ENCODE measurements at places on chromosomes 16 and 17.

DNA sequence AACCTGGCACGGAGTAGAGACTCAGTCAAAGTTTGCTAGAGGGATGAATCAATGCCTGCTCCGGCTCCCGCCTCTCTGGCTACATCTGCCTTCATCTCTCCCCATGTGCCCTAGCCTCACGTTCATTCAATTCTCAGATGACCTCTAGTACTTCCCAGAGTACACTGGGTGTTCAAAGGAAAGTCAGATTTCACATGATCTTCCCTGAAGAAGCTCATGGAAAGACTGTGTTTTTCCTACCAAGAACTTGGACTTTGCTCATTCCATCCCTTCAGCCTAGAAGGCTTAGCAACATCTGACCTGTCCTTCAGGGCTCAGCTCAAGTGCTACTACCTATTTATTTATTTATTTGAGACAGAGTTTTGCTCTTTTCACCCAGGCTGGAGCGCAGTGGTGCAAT is 11.1 kb upstream of the TNK1 start:
- DNase-seq, result no peak

DNA sequence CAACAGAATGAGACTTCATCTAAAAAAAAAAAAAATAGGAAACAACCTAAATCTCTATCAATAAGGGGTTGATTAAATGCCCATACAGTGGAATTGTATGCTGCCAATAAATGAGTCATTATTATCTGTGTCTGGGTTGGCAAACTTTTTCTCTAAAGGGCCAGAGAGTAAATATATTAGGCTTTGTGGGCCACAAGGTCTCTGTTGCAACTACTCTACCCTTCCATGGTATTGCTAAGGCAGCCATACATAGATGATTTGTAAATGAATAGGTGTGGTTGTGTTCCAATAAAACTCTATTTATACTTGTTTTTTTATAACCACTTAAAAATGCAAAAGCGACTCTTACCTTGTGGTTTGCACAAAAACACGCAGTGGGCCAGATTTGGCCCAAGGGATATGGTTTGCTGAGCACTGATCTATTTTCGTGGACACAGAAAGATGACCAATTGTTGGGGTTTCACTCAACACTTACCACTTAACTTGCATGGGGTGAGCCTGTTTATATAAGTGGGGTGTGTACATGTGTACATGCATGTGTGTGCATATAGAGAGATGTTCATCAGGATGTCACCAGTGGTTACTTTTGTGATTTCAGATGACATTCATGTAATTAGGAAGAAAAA is 12.4 kb upstream of the IL4R start:
- DNase-seq, result no peak

DNA sequence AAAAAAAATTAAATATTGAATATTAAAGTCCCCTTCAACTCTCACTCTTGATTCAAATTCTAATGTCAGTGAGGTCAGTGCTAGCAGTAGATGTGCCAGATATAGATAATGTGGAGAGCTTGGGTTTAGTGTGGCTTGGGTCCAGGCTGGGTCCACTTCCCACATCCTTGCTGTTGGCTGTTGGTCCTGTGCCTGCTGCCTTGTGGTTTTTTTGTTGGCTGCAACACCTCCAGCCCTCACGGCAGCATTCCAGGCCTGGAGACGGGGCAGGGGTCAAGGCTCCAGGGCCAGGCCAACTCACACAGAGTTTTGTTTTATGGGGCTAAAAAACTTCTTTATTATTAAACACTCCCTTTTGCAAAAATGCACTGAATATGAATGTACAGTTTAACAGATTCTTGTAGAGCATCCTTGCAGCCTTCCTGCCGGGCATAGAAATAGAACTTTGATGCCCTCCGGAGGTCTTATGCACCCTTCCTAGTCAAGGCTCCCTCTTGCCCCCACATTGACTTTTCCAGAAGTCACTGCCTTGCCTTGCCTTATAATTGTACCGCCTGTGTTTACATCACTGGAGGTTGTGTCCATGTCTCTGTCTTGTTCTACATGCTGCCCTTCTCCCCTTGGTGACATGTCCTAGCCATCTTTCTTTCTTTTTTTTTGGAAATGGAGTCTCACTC is 25.5 kb upstream of the MYO15B start:
- no peak for DNase-seq

DNA sequence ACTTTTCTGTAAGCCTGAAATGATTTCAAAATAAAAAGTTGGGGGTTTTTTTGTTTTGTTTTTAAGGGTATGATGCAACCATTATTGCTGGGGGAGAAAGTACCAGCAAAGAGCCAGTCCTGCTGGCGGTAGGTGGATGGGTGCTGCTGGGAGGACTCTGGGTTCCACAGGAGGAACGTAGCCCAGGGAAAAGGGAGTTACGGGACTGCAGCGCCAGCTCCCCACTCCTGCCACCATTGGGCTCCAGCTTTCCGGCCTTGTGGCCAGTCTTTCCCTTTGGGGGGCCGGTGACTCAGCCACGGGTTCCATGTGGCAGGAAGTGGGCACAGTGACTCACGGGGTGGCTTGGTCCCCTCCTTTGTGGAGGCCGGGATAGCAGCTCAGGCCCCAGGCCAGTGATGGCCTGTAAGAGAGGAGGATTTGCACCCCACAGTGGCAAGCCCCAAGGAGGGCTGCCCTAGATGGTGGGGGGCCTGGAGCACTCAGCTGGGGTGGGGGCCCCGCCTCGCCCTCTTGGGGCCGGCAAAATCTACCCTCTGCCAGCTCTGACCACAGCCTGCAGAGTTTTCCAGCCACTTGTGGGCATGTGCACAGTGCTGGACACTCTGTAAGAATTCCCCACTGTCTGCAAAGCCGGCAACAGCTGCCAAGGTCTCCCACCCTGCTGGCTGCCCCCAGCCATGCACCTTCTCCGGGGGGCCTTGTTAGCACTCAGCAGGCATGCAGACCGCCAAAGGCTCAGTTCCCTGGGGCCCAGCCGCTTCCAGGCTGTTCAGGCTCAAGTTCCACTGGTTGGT is 30.4 kb downstream of the SOCS3 start:
- no peak for DNase-seq

DNA sequence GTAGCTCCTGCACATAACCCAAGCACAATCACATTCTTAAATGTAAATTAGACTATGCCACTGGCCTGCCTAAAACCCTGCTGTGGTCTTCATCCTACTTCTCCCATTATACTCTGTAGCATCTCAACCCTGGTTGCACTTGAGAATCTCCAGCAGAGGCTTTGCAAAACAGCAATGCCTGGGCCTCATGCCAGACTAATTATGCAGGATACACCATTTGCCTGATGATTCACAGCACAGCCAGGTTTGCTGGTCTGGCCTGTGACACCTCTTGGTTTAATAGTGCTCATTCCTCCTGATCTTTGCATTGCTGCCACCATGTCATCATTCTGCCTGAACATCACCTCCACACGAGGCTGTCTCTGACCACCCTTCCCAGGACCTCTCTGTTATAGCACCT is 491.9 kb upstream of the TOM1L1 start:
- DNase-seq, result no peak

- DNase-seq, result no peak
Observed at GRCh38 chr16:79723583-79724168, 123.1 kb upstream of the MAF start.

DNA sequence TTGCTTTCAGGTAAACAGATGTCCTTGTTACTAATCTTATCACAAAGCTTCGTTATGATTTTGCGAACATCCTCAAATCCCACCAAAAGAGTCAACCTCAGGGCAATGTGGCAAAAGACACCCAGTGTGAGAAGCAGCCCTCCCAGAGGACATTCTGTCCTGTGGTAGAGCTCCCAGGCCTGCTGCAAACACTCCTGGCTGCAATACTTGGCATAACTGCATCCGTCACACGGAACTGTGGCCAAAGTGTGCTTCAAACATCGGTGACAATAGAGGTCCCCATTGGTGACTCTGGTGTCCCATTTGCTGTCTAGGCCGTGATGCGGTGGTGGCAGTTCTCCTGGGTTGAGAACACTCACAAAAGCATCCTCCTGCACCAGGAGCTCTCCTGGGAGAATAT is 29.5 kb downstream of the SMYD4 start:
- DNase-seq, result no peak

GRCh38 chr17:28344435-28344901 is 8.9 kb downstream of the TNFAIP1 start:
- DNase-seq, result no peak

DNA sequence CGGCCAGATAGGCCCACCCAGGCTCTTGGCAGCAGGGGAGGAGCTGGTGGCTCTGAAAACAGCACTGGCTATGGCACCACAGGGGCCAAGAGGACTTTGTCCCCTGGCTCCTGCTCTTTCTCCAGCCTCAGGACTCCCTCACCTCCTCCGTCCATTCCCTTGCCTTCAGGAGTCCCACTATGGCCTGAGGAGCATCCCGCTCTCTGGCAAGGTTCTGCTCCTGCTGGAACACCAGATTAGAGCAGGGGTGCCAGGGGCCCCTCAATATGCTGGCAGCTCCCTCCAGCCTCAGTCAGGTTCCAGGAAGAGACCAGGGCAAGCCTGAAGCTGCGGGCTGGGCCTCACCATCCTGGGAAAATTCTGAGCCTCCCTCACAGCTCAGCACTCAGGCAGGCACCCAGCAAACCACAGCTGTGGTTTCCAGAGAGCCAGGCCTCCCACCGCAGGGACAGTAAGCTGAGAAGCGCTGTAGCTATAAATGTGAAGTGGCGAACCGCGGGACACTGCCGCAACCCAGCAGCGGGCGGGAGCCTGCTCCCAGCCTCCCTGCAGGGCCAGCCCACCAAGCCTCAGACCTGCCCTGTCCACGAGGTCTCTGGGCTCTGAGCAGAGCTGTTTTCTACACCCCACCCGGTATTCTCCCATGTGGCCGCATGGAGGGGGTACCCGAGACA is 25.7 kb downstream of the C17orf100 start:
- no peak for DNase-seq

DNA sequence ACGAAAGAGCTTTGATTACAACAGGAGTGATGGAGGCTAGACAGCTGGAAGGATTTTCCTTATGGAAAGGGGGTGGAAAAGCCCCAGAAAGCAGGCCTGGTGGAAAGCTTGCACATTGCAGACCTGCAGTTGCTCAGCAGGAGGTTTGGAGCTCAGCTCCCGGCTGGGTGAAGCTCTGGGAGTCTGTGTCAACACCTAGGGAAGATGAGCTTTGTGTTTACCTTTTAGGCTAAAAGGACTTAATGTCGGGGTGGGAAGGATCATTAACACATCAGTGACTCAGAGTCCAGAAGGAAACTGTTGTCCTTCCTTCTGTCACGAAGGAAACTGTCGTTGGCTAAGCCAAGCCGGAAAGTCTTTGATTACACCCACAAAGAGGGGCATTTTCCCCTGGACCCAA is 48.2 kb downstream of the RAP1GAP2 start:
- DNase-seq, result no peak

- no peak for DNase-seq
Observed at GRCh38 chr16:48560692-48561091, 49.3 kb downstream of the N4BP1 start.

DNA sequence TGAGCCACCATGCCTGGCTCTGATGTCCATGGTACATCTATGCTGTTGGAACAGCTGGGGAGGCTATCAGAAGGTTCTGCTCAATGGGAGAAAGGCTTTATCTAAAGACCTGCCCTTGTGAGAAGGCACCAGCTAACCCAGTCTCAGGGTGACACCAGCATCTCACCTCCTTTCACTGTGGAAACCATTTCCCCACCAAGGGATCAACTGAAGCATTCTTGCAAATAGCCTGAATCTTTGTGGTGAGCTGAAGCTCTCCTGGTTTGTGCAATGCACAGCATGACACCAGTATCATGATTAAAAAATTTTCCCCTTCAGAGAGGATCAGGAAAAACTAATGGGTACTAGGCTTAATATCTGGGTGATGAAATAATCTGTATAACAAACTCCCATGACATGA is 5.1 kb downstream of the CCL18 start:
- DNase-seq, result no peak

- no peak for DNase-seq
Observed at GRCh38 chr16:89363621-89364393, 126.6 kb downstream of the ANKRD11 start.

GRCh38 chr17:74445158-74445557 is 13.3 kb downstream of the GPRC5C start:
- DNase-seq, result no peak

- peak; percentile 68 for DNase-seq
Observed at GRCh38 chr17:83200231-83200699, 120.9 kb downstream of the METRNL start.

DNA sequence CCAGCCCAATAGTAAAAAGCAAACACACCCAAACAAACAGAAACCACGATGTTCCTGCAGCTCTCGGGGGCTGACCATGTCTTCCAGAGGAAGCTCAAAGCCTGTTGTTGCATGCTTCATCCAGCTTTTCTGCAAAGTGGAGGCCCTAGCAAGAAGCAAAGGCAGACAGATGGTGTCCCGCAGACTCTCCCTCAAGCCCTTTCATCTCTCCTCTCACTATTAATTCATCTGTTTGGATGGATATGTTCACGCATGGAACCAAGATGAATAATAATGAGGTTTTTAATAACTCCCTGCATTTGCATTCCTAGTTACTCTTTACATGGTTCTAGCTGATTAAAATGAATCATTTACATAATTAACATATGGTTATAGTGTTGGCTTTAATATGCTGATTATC is 36.6 kb downstream of the RBFOX1 start:
- DNase-seq, result no peak

DNA sequence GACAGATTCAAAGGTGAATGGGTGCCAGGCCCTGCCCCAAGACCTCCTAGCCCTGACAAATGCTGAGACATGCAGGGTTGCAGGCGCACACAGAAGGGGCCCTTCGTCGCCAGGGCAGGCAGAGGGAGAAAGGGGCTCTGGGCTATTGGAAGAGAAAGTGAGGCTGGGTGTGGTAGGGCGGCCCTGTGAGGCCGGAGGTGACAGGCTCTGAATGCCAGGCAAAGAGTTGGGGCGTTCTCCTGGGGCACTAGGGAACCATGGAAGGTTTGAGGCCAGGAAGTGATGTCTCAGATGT is 26.4 kb upstream of the NXPH3 start:
- no peak for DNase-seq

DNA sequence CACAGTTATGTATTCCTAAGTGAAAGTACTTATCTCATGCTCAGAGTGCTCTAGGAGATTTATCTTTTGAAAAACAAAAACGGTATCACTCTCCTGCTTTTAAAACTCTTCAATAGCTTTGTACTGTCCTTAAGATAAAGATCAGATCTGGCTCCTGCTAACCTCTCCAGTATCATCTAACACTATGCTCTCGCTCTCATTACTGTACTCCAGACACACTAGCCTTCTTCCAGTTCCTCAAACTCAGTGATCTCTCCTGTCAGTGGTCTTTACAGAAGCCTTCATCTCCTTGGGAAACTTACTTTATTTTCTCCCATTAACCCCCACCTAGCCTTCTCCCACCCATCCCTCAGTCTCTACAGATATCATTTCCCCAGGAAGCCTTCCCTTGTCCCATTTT is 10.1 kb downstream of the ULK2 start:
- no peak for DNase-seq

Data from activated CD8-positive, alpha-beta memory T cell treated with anti-CD3 and anti-CD28 coated beads for 48 hours (primary cell).